Colonic mucosa (tissue), 4 donors: ENCODE measurements at places on chromosomes 12 and 14. TPM values are rescaled to one million over a fixed set of nuclear protein-coding genes. Genes with fewer than 3 reads are reported as not detected.

Gene ADAM21
- not detected for total RNA-seq

Gene RAB3IP
- total RNA-seq, result 34.5 TPM

Gene TCL1A
- 0.57 TPM for total RNA-seq

Gene GDF11
- 3.2 TPM for total RNA-seq

Gene GALNT9
- total RNA-seq, result 0.45 TPM

Gene TOMM20L
- not detected for total RNA-seq

Gene FGD4
- total RNA-seq, result 47.6 TPM

Gene KRT7
- 4.0 TPM for total RNA-seq

DNA sequence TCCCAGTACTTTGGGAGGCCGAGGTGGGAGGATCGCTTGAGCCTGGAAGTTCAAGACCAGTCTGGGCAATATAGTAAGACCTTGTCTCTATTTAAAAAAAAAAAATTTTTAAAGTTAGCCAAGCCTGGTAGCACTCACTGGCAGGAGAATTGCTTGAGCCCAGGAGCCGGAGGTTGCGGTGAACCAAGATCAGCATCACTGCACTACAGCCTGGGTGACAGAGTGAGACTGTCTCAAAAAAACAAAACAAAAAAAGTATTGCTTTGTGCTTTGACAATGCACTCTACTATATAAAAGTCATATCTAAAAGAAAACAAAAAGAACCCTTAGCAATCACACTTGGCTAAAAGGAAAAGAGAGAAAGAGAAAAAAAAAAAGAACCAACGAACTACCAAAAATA lies 26.8 kb downstream of the GNPTAB start:
- H3K27ac ChIP-seq, result no peak overlapping the region
- no peak for DNase-seq
- no peak overlapping the region for H3K4me3 ChIP-seq
- no peaks in the 10 kb centered on the region for H3K4me1 ChIP-seq
- H3K36me3 ChIP-seq, result no peaks in the 10 kb centered on the region

DNA sequence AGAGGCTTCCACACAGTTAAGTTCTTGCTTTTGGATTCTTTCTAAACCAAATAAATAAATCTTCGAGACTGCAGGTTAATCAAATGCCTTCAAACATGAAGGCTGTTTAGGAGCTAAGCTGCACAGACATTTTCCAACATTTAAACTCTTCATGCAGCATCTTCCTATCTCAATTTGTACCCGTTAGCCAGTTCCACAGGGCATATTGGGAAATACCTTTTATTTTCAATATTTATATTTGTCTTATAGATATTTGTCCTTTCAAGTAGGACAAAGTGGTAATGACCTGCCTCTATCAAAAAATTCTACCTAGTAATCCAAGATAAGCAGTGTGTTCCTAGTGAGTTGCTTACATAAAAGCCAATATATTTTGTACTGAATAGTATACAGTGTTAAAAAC lies 373.6 kb downstream of the DIO2 start:
- H3K36me3 ChIP-seq, result no peaks in the 10 kb centered on the region
- DNase-seq, result no peak
- H3K4me1 ChIP-seq, result no peaks in the 10 kb centered on the region
- H3K27me3 ChIP-seq, result no peaks in the 10 kb centered on the region
- H3K4me3 ChIP-seq, result no peak overlapping the region

DNA sequence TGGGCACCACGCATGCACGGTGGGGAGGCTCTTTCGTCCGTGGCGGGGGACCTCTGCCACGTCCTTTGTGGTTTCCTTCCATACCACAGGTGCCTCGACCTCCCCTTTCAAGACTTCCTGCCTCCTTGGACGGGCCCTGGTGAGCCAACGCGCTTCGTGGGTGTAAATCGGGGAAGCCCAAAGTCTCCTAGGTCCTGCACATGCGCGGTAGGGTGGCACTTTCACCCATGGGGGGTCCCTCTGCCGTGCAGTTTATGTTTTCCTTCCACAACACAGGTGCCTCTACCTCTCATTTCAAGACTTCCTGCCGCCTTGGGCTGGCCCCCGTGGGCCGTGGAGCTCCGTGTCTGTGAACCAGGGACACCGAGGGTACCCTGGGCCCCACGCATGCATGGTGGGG lies 349.7 kb downstream of the ALG10 start:
- no peaks in the 10 kb centered on the region for H3K4me1 ChIP-seq
- H3K4me3 ChIP-seq, result no peak overlapping the region
- no peaks in the 10 kb centered on the region for H3K27me3 ChIP-seq
- no peak overlapping the region for H3K27ac ChIP-seq

GRCh38 chr12:130493951-130494350 lies 156.3 kb downstream of the PIWIL1 start:
- H3K36me3 ChIP-seq, result no peaks in the 10 kb centered on the region
- no peak for DNase-seq
- no peaks in the 10 kb centered on the region for H3K4me1 ChIP-seq
- no peaks in the 10 kb centered on the region for H3K27me3 ChIP-seq
- H3K27ac ChIP-seq, result no peak overlapping the region

DNA sequence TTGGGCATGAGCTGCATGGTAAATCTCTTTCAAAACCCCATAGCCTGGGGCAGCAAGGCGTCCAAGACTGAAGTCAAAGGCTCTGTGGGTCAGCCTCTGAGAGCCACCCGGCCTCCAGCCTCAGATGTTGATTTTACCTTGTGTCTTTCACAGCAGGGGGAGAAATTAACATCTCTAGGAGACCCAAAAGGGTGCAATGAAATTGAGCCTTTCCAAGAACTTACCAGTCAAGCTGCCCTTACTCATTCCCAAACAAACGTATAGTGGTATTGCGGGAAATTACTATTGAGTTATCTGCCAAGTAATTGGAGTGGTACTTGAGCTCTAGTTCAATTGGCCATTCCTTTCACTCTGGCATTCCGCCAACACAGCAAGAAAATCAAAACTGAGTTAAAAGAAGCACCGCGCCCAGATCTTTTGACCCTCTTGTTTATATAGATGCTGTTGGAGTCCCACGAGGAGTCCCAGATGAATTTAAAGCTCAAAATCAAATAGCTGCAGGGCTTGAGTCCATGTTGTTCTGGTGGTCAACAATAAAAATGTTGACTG lies 380.7 kb upstream of the SYT1 start:
- no peak overlapping the region for H3K27ac ChIP-seq
- DNase-seq, result no peak
- no peak overlapping the region for H3K4me3 ChIP-seq
- H3K36me3 ChIP-seq, result no peaks in the 10 kb centered on the region

GRCh38 chr12:122982963-122983788 lies 2.7 kb downstream of the ARL6IP4 start:
- no peak for DNase-seq
- no peaks in the 10 kb centered on the region for H3K27me3 ChIP-seq
- H3K27ac ChIP-seq, result no peak overlapping the region
- H3K36me3 ChIP-seq, result no peaks in the 10 kb centered on the region

DNA sequence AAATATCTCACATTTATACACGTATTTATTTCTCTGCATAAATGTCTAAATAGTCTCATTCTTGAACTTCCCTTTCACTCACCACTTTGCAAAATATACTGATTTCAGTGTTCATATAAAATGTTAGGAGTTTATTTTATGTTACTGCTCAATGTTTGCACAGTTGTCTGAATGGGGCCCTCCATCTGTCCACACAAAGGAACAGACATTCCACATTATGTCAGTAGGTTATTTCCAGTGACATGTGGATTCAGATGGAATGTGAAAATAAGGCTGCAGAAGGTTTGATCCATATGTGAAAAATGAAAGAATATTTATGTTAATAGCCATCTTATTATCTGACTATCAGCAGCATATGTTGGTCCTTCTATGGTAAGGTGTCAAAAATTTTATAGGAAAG lies 994.4 kb upstream of the SEL1L start:
- DNase-seq, result no peak
- no peaks in the 10 kb centered on the region for H3K36me3 ChIP-seq
- no peaks in the 10 kb centered on the region for H3K27me3 ChIP-seq
- H3K27ac ChIP-seq, result no peak overlapping the region
- H3K4me3 ChIP-seq, result no peak overlapping the region
- no peaks in the 10 kb centered on the region for H3K4me1 ChIP-seq

- no peaks in the 10 kb centered on the region for H3K4me1 ChIP-seq
- H3K27ac ChIP-seq, result no peak overlapping the region
- DNase-seq, result no peak
- H3K27me3 ChIP-seq, result no peaks in the 10 kb centered on the region
- no peak overlapping the region for H3K4me3 ChIP-seq
- peaks cover 8% of the 10 kb centered on the region for H3K36me3 ChIP-seq
Measured at GRCh38 chr14:55638665-55639064, 58.7 kb downstream of the KTN1 start.
